ENCODE measurements at places on chromosomes 2 and 18. TPM values are rescaled to one million over a fixed set of nuclear protein-coding genes. Genes with fewer than 3 reads are reported as not detected.

Gene FBXO48
- 2.4 TPM for total RNA-seq

Gene PROKR1
- total RNA-seq, result not detected

- no peak for DNase-seq
- no peaks in the 10 kb centered on the region for H3K36me3 ChIP-seq
- no peak overlapping the region for H3K27ac ChIP-seq
- H3K27me3 ChIP-seq, result no peaks in the 10 kb centered on the region
Measured at GRCh38 chr2:75800456-75800855, 89.7 kb upstream of the GCFC2 start.

GRCh38 chr2:144471305-144472045 lies 48.4 kb downstream of the ZEB2 start:
- H3K36me3 ChIP-seq, result no peaks in the 10 kb centered on the region
- no peaks in the 10 kb centered on the region for H3K27me3 ChIP-seq
- no peaks in the 10 kb centered on the region for H3K4me1 ChIP-seq
- DNase-seq, result no peak
- H3K27ac ChIP-seq, result no peak overlapping the region
- H3K4me3 ChIP-seq, result no peak overlapping the region

GRCh38 chr18:75221897-75222296 lies 11.3 kb downstream of the TSHZ1 start:
- no peak overlapping the region for H3K27ac ChIP-seq
- H3K36me3 ChIP-seq, result no peaks in the 10 kb centered on the region
- H3K27me3 ChIP-seq, result no peaks in the 10 kb centered on the region
- DNase-seq, result no peak

DNA sequence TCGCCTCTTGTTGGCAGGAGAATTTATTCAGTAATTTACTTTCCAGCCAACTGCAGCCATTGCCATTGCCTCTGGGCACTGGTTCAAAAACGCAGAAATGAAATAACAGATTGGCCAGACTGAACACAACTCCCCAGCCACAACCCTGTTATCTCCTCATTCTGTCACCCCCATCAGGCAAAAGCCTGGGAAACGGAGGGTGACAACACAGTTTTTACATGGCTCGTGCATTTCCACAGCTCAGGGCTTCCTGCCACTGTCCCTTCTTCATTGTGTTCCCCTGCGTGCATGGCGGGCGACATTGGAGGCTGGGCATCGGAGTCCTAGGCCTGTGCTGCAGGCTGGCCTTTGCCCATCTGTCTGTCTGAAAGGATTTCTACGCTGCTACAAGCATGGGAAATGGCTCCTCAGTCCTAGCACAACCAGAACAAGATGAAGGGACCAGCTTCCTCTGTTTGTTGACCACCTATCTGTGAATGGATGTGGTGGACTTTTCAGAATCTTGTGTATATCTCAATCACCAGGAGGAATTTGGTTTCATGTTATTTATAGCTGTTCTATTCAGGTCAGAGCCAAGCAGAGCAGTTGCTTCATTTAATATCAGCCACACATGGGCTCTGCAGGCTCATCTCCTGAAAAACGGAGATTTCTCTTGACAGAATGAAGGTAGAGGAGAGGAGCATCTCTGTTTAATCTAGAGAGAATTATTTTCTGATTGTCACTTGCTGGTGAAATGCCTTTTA lies 107.0 kb downstream of the MGAT5 start:
- no peak overlapping the region for H3K27ac ChIP-seq
- peaks cover 5% of the 10 kb centered on the region for H3K36me3 ChIP-seq
- DNase-seq, result no peak
- peaks cover 6% of the 10 kb centered on the region for H3K4me1 ChIP-seq
- no peaks in the 10 kb centered on the region for H3K27me3 ChIP-seq

GRCh38 chr18:36015629-36016028 lies 43.1 kb downstream of the RMP24 start:
- H3K4me3 ChIP-seq, result no peak overlapping the region
- H3K4me1 ChIP-seq, result no peaks in the 10 kb centered on the region
- peaks cover 13% of the 10 kb centered on the region for H3K36me3 ChIP-seq
- no peak overlapping the region for H3K27ac ChIP-seq
- H3K27me3 ChIP-seq, result no peaks in the 10 kb centered on the region

DNA sequence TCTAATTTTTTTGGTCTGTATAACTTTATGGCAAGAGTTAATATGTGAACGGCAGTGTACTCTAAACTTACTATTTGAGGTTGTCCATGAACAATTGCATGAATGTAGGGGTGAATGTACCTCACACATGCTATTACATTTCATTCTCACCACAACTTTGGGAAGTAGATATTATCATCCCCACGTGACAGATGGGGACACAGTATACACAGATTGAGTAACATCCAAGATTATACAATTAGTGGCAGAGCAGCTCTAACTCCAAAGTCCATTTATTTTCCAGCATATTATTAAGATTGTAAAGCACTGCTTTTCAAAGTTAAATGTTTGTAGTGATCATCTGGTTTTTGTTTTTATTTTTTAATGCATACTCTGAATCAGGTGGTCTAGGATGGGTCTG lies 622.1 kb upstream of the ZEB2 start:
- no peaks in the 10 kb centered on the region for H3K27me3 ChIP-seq
- no peak overlapping the region for H3K27ac ChIP-seq
- no peak overlapping the region for H3K4me3 ChIP-seq
- H3K36me3 ChIP-seq, result no peaks in the 10 kb centered on the region

DNA sequence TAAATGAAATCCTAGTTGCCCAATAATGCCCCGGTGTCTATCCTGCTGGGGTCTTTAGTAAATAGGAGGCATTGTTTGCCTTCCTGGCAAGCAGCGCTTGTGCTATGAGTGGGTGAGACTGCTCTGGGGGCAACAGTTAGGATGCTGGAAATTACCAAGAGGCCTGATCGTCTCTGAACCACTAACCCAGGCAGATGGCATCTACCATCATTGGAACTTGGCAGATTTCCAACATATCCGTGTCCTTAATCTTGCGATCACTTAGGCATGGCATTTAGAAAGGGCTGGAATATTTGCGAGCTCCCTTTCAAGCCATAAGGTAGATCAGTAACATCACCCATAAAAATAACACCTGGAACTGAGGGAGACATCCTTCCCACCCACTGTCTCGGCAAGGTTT lies 18.8 kb upstream of the SH3RF3 start:
- no peak for DNase-seq
- H3K4me1 ChIP-seq, result no peaks in the 10 kb centered on the region
- peaks cover 34% of the 10 kb centered on the region for H3K27me3 ChIP-seq
- no peaks in the 10 kb centered on the region for H3K36me3 ChIP-seq
